ENCODE measurements at places on chromosomes 13 and 19.

- no peak for DNase-seq
These were observed 186.2 kb upstream of the GPR12 start for GRCh38 chr13:26946684-26947343.

DNA sequence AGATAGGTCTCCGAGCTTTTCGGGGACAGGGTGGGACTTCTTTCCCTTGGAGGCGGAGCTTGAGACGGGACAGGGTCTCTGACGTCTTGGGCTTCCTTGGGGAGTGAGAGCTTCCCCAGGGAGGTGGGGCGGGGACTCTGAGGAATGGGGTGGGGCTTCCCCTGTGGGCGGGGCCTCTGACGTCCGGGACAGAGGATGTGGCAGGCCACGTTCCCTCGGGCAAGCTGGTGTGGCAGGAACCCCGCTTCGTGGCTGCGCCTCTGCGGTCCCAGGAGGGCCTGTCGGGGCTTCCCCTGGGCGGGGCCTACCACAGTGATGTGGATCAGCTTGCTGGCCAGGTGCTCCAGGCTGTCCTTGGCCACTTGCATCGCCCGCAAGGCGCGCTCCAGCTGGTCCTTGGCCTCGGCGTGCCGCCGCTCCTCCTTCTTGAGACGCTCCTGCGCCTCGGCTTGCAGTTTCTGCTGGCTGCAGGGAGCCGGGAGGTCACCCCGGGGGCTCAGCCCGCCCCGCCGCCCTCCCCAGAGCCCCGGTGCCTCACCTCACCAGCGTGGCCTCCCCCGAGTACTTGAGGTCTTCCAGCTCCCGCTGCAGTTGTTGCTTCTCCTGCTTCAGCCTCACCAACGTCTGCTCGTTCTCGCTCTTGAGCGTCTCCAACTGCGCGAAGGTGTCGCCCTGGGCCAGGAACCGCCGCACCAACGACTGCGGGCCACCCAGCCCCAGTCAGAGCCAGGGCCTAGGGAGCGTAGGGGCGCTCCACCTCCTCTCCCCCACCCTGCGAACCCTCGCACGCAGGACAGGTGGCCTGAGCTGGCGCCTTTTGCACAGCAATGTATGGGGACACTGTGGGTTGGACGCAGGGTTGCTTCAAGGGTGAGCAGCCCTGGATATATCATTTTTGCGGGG is 3.3 kb upstream of the RGL3 start:
- no peak for DNase-seq

DNA sequence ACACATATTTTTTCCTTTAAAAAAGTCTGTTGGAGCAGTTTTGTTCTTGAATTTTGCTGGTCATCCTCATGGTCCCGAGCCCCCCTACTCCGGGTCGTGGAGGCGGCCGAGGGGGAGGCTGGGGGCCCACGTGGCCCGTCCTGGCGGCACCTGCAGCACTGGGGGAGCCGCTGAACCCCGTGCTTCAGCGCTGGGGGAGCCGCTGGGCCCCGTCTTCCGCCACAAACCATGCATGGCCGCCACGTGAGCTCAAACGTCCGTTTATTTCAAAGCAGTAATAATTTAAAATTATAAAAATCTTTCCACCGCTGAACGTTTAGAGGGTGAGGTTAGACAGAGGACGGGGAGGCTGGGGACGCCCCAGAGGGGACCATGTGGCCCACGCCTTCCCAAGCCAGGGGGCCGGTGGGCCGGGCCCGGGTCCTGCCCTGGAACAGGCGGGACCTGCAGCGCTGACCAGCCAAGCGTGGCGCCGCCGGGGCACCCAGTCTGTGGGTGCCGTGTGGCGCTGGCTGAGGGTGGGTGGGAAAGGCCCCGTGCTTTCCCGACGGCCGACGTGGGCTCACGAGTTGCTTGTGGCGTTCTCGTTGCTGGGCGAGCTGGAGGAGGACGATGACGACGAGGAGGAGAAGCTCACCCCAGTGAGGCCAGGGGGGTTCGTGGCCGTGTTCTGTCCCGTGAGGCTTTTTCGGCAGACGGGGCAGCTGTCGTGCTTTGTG is 8.0 kb downstream of the FGF22 start:
- DNase-seq, result no peak

DNA sequence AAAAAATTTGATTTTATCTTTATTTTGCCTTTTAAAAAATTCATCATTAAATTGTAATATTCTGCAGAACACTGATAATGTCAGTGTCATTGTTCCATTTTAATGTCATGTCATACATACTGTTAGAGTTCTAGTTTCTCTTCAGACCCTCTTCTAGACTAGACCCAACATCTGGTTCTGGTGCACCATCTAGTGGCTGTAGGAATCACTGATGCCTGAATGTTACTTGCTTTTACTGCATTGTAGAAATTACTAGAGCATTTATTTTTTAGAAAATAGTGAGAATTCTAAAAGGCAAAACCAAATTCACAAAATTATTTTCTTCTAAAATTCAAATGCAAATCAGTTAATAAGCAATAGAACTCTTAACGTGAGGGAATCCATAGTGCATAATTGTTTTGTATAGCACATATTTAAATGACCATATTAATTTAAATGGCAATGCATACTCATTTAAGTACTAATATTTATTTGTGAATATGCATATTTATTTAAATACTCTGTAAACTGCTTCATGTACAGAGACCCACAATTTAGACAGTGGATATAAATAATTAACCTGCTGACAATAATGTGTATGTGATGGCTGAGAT is 425.7 kb downstream of the KLF12 start:
- peak; percentile 11 for DNase-seq

DNA sequence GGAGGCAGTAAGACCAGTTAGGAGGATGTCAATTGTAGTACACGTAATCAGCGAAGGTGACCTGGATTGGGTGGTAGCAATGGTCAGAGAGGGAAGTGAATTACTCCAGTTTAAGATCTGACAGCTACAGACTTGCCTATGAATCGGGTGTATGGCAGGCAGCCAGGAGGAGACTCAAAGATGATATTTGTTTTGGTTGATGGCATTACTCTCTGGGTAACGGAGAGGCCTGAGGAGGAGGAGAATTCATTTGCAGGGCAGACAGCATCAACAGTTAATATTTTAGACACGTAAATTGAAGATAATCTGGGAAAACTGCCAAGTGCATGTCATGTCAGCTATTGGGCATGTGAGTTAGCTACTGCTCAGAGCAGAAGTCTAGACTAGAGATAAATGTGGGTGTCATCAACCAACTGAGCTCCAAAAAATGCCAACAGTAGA is 109.2 kb downstream of the SGCG start:
- DNase-seq, result no peak

DNA sequence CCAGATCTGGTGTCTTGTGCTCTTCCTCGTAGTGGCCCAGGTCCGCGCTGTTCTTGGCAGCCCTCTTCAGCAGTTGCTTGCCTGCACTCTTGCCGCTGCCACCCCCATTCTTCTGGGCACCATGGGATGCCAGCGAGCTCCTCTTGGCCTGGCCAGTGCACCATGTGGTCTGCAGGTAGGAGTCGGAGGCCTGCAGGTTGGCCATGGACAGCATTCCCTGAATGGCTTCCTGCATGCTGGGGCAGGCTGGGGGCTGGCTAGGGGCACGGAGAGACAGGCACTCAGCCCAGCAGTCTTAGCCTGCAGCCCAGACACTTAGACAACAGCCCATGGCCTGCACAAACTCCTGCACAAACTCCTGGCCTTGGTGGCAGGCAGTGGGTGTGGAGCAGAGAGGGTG is 234.9 kb downstream of the TUBA3C start:
- no peak for DNase-seq

DNA sequence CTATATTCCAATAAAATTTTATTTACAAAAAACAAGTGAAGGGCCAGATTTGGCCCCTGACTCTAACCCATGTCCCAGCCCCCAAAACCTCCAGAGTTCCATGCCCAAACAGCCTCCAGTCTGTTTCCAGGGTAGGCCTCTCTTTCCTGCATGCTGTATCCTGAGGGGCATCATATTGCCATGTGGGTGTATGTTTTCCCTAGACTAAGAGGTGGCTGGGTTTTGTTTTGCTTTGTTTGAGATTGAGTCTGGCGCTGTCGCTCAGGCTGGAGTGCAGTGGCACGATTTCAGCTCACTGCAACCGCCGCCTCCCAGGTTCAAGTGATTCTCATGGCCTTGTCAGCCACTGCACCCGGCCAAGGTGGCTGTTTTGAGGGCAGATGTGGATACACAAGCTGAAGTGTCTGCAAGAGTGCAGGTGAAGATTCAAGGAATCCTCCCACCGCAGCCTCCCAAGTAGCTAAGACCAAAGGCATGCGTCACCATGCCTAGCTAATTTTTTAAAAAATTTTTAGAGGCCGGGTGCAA is 23.6 kb upstream of the LSM14A start:
- no peak for DNase-seq

GRCh38 chr19:14517840-14518505 is at the start of gene DNAJB1:
Gene DNAJB1 (minus strand): TSS chr19:14518397. CDS start chr19:14518349, 48 bp downstream.
- DNase-seq, result no peak

DNA sequence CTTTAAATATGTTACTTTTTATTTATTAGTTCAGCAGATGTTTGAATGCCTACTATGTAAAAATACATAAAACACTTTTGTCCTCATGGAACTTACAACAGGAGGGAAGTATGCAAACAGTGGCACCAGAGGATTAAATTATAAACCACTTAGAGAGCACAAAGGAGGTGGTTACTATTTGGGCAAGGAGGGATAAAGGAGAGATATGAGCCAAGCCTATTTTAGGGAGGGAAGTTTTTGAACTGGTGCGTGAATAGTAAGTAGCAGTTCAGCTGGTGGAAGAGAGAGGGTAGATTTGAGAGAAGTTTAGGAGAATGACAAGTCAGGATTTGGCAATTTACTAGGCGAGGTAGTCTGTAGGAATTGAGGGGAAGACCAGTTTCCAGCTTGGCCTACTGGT is 8.6 kb downstream of the AKAP11 start:
- DNase-seq, result no peak

DNA sequence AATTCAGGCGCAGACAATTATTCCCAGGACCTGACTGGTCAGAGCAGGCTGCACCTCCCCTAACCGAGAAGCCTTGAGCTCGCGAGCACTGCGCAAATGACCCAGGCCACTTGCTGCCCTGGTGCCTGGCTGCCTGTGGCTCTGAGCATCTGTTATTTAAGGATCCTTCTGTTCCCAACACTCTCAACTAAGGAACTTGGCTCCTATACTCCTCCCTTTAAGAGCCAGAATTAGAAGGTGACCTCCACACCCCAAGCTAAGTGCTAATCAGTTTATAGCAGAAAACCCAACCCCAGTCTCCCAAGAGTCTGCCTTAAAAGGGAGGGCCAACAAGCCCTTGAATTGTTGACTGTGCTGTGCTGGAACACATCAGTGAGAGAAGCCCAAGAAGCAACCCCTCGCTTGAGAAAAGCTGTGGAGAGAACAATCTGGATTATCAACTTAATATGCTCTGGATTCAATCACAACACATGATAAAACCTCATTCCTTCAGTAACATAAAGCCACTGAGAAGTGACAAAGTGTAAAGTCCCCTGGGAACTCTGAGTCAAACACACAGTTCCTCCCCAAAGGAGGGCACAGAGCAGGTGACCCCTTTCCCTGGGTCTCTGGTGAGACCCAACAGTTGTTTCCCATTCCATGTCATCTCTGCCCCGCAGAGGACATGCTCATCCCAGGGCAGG is 14.6 kb downstream of the AKAP8L start:
- no peak for DNase-seq

- DNase-seq, result no peak
These were observed 243.5 kb downstream of the SUCLA2 start for GRCh38 chr13:47757466-47758080.

DNA sequence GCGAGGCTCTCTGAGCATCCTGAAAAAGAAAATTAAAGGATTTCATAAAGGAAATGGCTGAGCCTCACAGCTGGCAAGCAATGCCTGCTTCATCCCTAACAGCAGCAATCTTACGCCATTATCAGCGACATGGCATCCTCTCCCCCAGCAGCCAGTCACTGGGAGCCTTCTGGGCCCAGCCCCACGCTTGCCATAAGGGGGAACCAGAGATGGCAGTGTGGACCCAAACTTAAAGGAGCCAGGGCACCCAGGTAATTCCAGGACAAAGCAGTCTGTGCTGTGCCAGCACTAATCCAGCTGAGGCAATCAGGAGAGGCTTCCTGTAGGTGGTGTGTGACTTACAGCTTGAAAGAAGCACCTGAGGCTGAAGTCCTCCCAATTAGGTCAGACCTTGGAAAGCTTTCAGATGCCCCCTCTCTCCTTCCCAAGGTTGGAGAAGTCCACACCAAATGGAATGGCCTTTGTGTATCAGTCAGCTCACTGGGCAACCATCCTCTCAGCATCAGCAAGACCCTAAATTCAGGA is 10.3 kb downstream of the VSTM2B start:
- no peak for DNase-seq

DNA sequence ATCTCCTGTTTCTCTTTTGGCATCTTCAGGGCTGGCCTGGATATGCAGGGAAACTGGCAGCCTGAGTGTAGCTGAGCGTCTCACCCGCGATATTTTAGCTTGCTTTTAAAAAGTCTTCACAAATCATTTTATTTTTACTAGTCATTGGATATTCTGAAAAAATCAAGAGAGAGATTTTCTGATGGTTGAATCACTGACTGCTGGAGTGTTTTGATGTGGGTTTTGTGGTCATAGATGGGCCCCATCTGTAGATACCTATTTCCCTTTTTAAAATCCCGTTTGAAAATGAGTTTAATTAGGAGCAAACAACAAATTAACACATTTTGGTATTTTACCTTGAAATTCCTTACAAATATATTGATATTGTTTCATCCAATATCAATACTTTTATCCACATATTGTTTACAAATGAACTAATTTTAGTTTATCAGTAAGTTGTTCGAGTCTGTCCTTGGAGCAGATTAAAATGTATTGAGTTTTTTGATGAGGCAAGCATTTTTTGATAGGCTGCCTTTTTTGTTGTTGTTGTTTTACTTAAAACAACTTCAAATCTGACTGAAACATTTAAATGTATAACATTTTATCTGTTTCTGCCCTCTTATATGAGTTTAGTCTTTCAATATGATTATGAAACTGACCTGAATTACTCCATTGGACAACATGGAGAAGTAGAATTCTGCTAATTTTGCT is 21.5 kb upstream of the OXGR1 start:
- DNase-seq, result no peak

GRCh38 chr19:39139305-39139874 is 13.8 kb downstream of the PAK4 start:
- DNase-seq, result no peak

- DNase-seq, result no peak
These were observed 2.5 kb upstream of the PLEKHF1 start for GRCh38 chr19:29662604-29663404.

DNA sequence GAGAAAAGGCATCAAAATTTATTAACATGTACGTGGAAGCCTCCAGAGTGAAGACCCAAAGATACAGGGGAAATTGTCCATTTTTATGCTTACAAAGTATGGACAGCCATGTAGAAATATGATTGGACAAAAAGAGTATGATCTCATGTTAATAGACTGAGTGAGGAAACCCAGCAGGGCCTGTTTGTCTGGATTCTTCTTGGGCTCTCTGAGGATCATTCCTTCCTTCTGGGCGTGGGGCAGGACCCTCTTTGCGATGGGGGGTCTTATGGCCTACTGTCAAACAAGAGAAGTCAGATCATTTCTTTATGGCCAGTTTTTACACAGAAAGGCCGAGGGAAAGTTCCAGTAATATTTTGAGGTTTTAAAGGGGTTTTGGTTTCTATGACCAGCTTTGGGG is 110.8 kb downstream of the ESD start:
- no peak for DNase-seq

Data from HS-5 (cell line).